ENCODE measurements at places on chromosomes 4 and X.

GRCh38 chrX:18664947-18665346 is 7.0 kb downstream of the RS1 start:
- DNase-seq, result no peak

DNA sequence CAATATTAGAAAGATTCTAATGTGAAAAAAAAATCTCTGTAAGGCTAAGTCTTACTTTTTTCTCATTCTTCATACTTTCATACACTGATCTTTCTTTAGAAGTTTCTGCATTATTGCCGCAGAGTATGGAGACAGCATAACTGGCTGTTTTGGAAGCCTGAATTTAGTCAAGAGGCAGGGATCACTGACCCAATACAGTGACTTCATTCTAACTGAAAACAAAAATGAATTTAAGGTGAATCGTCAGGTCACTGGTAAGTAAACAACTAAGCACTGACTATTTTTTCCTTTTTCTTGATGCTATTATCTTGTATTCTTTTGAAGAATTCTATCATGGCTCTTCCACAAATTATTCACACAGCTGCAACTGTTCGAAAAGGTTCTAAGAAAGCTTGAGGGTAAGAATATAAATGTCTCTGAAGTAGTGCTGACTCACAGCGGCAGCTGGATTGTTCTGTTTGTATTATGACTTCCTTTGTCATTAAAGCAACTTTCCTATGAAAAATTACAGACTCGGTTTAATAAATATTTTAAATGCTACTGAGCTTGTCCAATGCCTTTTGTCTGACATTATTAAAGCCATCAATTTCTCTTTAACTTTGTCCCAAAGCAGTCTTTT is 609.3 kb downstream of the FSTL5 start:
- DNase-seq, result no peak

- no peak for DNase-seq
These were observed 252.4 kb upstream of the RPS6KA3 start for GRCh38 chrX:20519146-20519545.

DNA sequence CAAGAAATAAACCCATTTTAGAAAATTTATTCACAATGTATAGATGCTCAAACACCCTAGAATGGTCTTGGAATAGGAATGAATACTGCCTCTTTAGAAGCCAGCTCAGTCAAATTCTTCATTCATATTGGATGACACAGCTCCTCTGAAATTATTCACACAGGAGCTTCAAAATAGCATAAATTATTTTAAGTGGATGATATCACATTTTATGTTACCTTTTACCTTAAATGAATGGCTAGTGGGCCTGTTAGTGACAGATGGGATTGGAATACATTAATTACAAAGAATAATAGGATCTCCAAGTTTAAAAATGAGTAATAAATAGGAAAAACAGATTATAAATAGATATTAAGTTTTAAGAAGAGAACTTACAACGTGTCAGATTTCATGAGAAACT is 184.4 kb downstream of the GABRB1 start:
- DNase-seq, result no peak

GRCh38 chr4:146742416-146742815 is 103.7 kb downstream of the POU4F2 start:
- no peak for DNase-seq

DNA sequence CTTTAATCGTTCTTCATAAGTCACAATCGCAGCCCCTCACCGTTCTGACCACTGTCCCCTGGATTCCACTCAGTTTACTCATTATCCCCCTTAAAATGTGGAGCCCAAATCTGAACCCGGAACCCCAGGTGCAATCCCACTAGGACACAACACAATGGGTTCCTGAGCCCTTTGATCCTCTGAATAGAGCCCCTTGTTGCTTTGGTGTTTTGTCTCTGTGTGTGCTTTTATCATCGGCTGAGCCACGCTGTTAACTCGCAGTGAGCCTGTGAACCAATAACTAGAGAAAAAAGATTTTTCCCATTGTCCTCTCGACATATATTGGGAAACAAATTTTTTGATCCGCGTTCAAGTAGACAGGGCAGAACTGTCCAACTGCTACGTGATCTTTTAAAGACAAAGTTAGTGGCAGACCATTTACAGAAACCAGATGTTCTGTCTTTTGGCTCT is 617 bp upstream of the PDHA1 start:
- DNase-seq, result no peak

DNA sequence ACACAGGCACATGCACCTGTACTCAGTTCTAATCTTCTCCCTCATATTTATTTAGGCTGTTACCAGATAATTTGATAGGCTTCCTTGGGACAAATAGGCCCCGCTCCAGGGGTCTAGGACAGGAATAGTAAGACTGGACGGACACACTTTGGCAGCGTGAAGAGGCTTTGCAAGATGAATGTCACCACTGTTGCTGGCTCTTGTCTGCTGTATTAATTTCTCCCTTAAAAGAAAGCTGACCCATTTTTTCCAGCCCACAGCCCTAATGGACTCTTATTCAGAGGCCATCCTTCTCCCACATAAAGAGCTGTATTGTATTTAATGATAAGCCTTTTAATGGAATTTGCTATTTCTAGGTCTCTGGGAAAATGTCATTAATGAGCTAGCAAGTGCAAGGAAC is 18.0 kb downstream of the FAM184B start:
- DNase-seq, result no peak

DNA sequence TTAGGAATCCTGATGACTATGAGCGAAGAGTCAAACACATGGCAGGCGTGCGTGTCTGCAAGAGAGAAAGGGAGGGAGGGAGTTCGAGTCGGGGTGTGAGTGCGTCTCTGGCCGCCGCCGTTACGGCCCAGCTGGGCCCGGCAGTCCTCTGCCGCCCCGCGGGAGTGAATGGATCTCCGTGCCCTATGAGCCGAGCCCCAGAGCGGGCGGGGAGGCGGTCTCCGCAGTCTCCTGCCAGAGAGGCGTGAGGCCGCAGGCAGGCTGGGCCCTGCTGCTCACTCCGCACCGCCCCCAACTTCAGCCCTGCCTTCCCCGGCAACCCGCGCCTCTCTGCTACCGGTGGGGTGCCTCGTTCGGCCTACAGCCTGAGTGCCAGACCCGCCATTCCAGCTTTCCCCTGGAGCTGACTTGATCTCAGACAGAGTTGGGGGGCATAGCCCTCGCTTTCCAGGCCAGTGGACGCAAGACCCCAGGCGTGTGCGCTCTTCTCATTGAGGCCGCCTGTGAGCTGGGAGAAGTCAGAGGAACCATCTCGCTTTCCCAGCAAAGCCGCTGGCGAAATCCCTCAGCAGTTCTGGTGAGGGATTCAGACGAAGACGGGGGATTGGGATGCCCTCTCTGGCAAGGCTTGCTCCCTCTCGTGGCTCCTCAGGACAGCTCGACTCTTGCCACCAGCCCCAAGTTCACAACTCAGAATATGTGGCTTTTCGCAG is 1.4 kb downstream of the SLC16A2 start:
- DNase-seq, result no peak

GRCh38 chrX:133911825-133912495 is 73.4 kb downstream of the GPC3 start:
- no peak for DNase-seq

- no peak for DNase-seq
These were observed 2.1 kb downstream of the EBP start for GRCh38 chrX:48523682-48524081.

GRCh38 chr4:71266090-71266794 is 72.6 kb upstream of the SLC4A4 start:
- no peak for DNase-seq

- no peak for DNase-seq
These were observed 102.2 kb downstream of the PPEF1 start for GRCh38 chrX:18809641-18810040.

DNA sequence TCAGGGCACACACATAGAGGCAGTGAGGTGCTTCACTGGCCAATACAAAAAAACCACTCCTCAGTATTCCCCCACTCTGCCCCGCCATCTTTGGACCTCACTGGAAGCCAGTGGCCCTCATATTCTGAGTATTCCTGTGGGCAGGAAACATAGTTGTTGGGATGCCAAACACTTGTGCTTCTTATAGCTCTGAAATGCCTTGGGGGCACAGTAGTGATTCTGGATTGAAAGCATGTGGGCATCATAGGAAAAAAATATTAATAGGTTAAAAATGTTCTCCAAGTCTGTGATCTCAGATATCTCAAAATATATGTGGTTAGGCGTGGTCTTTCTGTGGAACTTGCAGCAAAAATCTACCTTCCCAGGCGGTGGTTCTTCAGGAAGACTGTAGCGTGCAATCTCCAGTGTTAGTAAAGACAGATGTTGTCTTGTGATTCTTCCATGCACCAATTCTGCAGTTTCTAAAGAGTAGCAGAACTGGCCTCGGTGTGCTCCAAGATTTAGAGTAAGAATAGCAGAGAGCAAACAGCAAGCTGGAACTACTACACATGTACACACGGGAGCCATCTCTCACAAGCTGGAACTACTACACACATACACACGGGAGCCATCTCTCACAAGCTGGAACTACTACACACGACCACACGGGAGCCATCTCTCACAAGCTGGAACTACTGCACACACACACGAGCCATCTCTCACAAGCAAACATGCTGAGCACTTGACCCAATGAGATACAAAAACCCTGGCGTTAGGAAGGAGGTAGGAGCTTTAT is 8.0 kb upstream of the TENM3 start:
- DNase-seq, result no peak

- no peak for DNase-seq
These were observed 77.0 kb upstream of the C4orf50 start for GRCh38 chr4:6095023-6095752.

DNA sequence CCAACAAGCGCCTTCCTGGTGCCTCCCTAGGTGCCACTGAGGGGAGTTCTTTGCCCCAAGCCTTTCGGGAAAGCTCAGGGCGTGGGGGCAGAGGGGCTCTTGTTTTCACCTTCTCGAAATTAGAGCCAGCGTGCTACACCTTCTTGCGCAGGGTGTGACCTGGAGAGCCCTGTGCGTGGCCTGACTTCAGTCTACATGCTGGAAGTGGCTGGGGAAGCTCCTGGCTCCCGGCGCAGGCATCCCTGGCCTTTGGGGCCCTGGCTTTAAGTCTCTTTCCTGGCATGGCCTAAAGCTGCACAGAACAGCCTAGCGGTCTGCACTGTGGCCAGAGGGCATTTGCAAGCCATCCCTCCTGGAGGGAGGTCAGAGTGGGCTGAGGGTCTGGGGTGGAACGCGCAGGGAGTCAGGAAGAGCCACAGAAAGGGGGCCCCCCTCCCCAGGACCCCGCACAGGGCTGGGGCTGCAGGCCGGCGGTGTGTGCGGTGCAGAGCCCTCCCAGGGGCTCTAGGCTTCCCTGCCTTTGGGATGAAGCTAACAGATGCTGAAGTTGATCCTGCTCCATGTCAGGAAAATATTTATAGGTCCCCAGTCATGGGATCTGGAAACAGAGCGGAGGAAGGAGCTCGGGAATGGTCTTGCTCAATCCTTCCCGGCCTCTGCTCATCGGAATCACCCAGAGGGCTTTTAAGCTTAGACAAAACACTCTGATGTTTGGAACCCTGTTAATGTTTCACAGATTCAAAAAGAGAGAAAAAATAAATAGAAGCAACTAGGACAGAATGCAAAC is 781 bp upstream of the SPON2 start:
- DNase-seq, result no peak

DNA sequence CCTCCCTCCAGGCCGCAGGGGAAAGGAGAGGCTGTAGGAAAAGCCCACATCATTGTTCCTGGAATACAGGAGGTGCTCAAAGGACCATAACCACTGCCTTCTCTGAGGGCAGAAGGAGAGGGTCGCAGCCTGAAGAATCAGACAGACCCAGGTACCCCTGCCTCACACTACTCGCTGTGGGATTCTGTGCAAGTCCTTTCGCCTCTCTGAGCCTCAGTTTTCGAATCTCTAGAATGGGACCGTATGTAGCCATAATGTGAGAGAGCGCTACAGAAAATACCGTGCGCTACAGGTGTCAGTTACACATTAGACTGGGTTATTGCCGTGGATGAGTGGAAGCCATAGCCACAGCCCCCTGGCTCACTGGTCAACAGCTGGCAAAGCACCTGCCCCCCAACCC is 78.2 kb upstream of the PSAPL1 start:
- DNase-seq, result no peak

DNA sequence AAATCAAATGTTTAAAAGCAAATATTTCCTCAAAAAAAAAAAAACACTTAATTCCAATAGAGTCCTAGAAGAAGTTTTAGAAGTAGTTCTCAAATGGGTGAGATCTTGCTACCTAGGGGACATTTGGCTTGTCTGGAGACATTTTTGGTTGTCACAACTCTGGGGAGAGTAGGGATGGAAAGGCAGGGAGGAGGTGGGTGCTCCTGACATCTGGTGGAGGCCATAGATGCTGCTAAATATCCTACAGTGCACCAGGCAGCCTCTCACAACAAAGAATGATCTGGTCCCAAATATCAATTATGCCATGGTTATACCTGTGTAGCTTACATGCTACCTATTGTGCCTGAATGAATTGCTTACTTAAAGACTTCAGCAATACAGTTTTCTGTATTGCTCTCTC is 46.8 kb downstream of the CPE start:
- DNase-seq, result no peak

GRCh38 chr4:182924497-182924896 is 7.3 kb upstream of the DCTD start:
- no peak for DNase-seq

DNA sequence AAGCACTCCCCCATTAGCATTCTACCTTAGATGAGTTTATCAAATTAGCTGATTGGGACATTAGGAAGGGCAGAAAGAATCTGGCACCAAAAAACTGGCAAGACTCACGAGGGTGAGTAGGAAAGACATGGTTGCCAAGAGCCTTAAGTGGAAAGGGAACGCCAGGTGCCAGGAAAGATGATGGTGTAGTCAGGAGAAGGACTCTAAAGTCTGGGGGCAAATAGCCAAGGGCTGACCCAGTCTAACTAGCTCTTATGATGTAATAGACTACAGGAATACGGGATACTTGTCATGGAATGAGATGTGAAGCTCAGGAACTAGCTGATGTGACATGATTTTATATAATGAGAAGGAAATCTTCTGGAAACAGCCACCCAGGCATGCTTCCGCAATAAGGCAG is 94.8 kb downstream of the MBNL3 start:
- no peak for DNase-seq

- DNase-seq, result no peak
These were observed 996.8 kb downstream of the PCDH19 start for GRCh38 chrX:99413317-99413716.

- DNase-seq, result no peak
These were observed 51.4 kb upstream of the MAP9 start for GRCh38 chr4:155428128-155428527.

- DNase-seq, result no peak
These were observed 460.3 kb downstream of the ZIC3 start for GRCh38 chrX:138026211-138026610.

DNA sequence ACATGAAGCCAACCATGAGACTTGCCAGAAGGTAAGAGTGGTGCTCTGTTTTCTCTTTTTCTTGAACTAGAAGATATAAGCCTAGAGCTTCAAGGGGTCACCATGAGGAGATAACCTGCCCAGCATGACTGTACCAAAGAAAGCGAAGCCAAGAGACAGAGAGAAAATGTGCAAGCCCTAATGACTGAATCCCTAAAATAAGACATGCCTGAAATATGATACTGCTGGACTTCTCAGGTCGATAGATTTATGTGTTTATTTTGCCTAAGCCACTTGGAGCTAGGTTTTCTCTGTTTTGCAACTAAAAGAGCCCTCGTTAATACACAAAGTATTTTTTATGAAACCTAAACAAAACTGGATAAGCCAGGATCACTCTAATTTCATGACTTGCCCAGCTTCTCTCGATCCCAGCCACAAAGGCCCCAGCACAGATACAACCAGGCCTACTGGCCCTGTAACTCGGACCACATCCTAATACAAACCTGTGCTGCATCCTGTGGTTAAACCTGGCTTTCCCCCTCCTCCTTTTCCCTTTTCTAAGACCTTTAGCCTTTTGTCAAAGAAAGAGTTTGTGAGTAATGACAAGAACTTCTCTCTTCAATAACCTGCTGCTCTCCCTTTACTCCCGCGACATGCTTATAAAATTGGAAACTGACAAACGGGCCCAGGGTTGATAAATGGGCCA is 185.8 kb downstream of the APBB2 start:
- no peak for DNase-seq
